ENCODE measurements at places on chromosomes 16 and 17.
A peak's percentile ranks its signal among the peaks of the same experiment; 100 is the strongest.

DNA sequence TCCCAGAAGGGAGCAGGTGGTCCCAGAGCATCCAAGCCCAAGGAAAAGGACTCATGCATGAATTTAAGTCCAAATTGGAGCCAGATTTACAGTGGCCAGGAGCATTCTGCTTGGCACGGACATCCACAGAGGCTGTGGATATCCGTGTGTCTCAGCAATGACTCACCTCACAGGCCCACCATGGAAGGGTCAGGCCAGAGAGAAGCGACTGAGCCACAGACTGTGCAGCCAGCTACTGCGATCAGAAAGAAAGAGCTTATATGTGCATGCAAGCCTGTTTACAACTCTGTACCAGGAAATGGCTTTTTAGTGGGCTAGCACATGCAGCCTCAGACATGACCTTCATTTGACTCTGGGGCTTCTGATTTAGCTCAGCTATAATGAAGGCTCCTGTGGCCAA is 231.0 kb downstream of the C16orf95 start:
- DNase-seq, result no peak

DNA sequence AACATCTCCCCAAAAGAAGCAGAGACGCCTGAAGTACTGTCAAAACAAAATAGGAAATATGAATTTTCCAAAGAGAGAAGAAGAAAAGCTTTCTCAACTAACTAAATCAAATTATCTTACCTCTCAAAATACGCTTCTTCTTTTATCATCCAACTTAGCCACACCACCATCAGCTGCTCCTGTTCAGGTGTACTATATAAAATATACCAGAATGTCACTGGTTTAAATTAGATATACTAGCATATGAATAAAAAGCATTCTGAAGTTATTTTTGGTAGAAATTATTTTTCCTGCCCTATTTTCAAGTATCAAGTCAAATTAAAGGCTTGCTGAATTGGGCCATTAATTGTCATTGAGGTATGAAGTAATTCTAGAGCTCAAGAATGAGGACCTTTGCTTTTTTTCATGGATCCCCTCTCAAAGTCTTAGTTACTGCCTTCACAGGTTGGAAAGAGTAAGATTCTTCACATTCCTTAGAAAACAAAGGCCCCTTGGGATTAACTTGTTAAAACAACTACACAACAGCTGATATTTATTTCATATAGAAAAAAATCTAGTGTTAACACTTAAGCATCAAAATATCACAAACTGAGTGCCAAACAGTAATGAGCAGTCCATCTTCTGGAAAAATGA is 30.1 kb downstream of the INTS2 start:
- DNase-seq, result no peak

DNA sequence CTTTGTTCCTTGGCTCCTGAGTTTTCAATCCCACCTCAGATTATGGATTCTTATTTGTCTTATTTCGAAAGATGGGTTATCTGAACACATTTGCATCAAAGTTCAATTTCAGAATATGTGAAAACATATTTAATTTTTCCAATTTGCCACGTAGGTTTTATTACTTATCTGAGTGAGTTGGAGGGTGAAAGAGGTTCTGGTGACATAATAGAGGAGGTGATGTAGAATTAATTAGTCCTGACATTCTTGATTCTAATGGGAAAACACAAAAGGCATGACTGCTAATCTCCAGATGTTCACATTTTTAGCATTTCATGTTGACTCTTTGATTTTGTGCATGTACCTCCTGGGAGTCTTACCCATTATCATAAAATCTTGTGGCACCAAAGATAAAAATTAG is 9.1 kb downstream of the TOM1L1 start:
- DNase-seq, result no peak

GRCh38 chr16:67155295-67156142 is 4.2 kb downstream of the TRADD start:
- peak; percentile 66 for DNase-seq

DNA sequence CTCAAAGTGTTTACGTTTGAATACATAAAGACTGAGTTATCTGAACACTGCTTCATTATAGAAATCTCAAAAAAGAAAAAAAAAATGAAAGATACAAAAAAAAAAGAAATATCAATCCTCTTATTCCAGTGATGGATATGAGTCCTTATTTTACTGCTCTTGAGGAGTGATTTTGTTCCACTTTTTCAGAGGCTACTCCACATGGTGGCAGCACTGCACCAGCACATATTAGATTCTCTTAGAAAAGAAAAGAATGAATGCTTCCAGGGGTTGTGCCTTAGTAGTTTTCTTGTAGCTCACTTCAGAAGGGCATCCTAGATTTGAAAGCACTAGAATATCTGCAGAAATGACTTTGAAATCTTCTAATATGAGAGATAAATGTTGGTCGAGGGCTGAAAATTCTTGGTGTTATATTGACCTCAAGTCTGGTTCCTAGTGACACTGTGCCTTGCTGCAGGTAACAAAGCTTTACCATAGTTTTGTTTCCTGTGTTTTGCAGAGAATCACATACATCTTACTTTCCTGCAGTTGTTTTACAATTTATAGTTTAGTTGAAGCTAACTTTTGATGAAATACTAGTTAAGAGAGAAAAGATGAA is 25.9 kb downstream of the AP2B1 start:
- no peak for DNase-seq

DNA sequence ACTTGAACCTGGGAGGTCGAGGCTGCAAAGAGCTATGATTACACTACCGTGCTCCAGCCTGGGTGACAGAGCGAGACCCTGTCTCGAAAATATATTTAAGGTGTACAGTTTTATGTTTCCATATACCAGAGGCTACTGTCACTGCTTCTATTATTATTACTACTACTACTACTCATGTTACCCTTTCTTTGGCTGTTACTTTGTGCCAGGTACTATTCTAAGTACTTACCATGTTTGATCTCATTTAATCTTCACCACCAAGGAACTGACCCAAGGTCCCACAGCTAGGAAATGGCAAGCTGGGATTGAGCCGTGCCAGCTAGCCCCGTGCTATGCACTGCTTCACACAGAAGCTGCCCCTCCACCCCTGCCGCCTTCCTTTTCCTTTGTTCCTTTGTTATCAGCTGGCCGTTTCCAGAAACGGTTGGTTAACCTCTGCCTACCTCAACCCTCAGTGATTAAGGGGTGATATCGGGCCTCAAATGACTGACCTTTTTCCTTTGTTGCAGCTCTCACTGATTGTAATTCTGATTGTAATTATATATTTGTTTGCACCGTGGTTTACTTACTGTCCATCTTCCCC is 78.4 kb downstream of the ABCC1 start:
- no peak for DNase-seq

DNA sequence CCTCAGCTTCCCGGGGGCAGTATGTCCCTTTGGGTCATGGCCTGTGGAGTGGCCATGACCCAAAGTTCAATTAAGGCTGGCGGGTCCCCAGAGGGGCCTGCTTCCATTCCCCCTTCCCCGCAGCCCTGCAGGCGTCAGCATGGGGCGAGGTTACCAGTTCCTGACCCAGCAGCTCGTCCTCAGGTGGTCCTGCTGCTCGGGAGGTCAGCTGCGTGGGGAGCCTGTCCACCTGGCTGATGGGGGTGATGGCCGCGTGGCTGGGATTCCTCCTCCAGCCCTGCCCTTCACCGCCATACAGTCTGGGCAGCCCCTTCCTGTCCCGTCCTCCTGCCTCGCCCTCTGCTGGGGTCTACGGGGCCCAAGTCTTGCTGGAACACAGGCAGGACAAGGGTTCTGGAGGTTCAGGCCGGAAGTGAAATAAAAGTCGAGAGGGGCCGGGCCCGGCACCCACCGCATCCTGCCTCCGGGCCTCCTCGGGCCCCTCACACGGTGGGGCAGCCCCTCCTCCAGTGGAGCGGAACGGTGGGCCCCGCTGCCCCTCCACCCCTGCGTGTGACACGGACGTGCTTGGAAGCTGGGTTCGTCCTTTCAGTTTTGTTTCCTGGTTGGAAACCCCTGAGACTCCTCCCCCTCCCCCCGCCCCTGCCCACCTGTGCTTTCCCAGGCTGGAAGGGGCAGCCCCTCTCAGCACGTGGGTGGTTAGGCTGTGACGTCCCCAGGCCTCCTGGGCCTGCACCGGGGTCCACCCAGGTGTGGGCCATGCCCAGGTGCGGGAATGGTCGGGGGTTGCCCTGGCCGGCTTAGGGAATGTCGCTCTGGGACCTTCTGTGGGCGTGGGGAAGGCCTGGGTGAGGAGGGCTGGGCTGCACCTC is 6.8 kb downstream of the UBALD2 start:
- DNase-seq, result peak; percentile 51

- no peak for DNase-seq
These were observed 863 bp upstream of the DDX19A start for GRCh38 chr16:70345840-70346239.

DNA sequence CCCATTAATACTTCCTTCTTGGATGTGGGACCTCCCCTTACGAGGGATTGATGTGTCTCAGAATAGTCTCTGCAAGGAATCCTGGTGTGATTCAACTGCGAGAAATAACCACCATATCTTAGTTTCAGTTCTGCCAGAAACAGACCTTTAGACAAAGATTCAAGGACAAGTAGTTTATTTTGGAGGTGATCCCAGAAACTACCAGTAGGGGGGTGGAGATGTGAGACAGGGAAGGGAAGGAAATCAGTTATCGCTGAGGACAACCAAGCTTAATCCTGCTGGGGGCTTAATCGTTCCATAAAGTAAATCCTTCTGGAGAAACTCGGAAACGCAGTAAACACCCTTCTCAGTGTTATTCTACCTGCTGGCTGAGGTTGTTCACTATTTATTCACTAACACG is 5.0 kb upstream of the SDR42E1 start:
- no peak for DNase-seq

GRCh38 chr17:29443041-29443739 is 53.0 kb downstream of the TAOK1 start:
- DNase-seq, result no peak

DNA sequence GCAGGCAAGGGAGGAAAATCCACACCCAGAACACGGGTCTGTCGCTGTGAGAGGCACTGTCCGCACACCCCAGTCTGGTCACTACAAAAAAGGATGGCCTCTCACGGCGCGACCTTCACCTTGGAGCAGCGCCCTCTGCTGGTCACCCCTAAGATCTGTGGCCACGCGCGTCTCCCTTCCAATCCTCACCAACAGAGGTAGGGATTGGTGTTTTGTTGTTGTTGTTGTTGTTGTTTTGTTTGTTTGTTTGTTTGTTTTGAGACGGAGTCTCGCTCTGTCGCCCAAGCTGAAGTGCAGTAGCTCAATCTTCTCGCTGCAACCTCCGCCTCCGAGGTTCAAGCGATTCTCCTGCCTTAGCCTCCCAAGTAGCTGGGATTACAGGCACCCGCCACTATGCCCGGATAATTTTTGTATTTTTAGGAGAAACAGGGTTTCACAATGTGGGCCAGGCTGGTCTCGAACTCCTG is 15.0 kb upstream of the C17orf58 start:
- no peak for DNase-seq

GRCh38 chr16:35585411-35585810 is 2126.0 kb downstream of the TP53TG3F start:
- DNase-seq, result no peak

- DNase-seq, result peak; percentile 63
These were observed 2.5 kb downstream of the RNF166 start for GRCh38 chr16:88703486-88704309.

GRCh38 chr16:70657956-70658355 is 11.6 kb downstream of the IL34 start:
- no peak for DNase-seq

GRCh38 chr16:28039493-28039892 is 24.0 kb downstream of the GSG1L start:
- no peak for DNase-seq

DNA sequence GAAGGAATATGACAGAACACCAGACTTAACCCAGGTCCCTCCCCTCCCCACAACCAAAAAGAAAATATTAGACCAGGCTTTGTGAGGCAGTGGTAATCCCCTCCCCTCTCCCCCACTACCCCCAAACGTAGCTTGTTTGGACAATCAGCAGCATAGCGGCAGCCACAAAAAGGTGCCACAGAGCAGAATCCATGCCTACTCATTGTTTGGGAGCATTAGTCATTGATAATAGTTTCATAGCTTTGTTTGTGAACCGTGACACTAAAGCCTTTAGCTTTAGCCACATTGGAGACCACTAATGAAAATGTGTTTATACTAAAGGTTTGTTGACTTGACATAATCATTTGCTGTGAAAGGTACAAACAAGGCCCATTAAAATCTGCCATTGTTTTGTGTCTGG is 65.1 kb downstream of the NUP93 start:
- no peak for DNase-seq

GRCh38 chr16:80569440-80570105 is 28.8 kb downstream of the DYNLRB2 start:
- no peak for DNase-seq

DNA sequence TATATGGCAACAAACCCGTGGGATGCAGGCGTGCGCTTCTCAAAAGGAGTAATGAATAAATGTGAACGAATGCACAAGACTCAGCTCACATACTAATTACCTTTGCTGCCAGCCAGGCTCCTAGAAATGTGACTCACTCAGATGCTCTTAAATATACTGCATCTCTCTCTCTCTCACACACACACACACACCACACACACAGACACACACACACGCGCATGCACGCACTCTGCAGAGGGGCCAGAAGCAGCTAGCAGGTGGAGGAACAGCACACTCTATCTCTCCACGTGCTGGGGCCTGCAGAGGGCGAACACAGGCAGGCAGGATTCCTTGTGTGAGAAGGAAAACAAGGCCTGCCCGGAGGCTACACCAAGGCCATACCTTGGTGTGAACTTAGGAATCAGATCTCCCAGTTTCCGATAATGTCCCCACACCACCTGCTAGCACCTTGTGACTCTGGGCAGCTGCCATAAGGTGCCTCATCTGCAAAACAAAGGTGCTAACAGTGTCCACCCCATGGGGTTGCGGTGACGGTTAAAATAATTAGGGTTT is 5.3 kb downstream of the GPRC5B start:
- DNase-seq, result no peak

- DNase-seq, result no peak
These were observed 9.3 kb downstream of the HEXIM2 start for GRCh38 chr17:45170931-45171337.

- no peak for DNase-seq
These were observed 267.1 kb downstream of the UTP18 start for GRCh38 chr17:51527225-51527982.

GRCh38 chr16:21713549-21714368 is 50.0 kb downstream of the OTOA start:
- no peak for DNase-seq

DNA sequence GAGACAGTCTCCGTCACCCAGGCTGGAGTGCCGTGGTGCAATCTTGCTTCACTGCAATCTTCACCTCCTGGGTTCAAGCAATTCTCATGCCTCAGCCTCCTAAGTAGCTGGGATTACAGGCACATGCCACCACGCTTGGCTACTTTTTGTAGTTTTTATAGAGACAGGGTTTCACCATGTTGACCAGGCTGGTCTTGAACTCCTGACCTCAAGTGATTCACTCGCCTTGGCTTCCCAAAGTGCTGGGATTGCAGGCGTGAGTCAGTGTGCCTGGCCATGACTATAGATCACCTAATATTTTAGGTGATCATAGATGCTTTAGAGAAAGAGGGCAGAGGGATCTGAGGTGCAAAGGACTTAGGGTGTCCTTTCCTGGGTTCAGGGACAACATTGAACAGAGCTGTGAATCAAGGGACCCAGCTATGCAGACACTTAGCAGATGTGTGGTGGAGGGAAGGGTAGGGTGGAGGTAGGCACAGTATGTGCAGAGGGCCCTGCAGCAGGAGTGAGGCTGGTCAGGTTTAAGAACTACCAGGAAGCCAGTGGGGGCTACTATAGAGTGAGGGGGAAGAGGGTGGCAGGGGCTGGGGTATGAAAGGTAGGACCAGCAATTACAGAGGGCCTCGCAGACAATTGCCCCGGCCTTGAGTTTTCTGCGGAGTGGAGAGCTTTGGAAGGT is 116.5 kb downstream of the CMIP start:
- no peak for DNase-seq

- DNase-seq, result no peak
These were observed 30.3 kb upstream of the VAT1L start for GRCh38 chr16:77758046-77758445.
